ENCODE measurements at places on chromosomes 4 and X.

- DNase-seq = no peak
Observed at GRCh38 chrX:16114611-16115010, 8.8 kb upstream of the GRPR start.

DNA sequence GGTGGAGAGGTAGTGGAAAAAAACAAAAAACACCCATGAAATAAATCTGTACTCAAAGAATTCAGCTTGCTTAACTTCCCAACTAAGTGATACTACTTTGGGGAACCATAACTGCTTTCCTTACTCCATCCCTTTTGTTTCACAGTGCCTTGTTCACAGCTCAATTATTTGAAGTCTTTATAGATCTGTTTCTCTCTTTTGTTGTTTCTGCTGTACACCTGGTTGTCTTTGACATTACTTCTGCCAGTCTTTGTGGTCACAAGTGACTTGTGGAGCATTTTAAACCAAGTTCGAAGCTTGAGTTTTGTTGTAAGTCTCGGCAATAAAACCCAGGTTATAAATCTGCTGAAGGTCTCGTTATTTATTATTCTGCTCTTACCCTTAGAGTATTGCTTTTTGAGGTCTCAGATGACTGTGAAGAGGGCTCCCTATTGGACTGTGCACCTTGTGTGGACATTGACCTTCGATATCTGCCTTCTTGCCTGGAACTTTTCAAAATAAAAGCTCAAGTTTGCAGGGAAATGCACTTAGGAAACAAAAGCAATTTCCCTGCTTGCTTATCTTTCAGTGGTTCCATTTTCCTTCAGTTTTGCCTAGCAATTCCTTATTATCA lies 59.8 kb downstream of the ANK2 start:
- DNase-seq = no peak

- DNase-seq = no peak
Observed at GRCh38 chr4:6408263-6408662, 64.2 kb downstream of the PPP2R2C start.

DNA sequence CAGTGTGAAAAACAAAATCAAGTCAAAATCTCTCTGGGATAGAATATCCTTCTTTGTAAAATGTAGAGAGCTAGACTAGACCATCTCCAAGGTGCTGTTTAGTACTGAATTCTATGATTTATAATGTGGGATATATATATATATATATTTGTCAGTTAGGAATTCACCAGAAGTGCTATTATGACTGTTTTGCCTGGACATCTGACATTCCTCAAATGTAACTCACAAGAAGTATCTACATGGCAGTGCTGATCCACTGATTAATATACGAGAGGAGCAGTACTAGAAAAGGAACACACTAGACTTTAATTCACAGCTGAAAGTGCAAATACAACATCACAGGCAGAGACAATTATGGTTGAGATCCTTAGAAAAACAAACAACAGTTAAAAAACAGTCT lies 208.9 kb downstream of the GBA3 start:
- no peak for DNase-seq

GRCh38 chr4:153344131-153345011 lies at the start of gene MND1:
TSS of gene MND1 (plus strand) at chr4:153344688. CDS start at chr4:153344738, 50 bp downstream.
- peak; percentile 84 for DNase-seq

- no peak for DNase-seq
Observed at GRCh38 chrX:130836447-130836846, 66.6 kb downstream of the ENOX2 start.

- DNase-seq = no peak
Observed at GRCh38 chr4:124386163-124386562, 326.4 kb downstream of the ANKRD50 start.

GRCh38 chrX:102832661-102833060 lies 104.4 kb upstream of the RAB40AL start:
- no peak for DNase-seq

DNA sequence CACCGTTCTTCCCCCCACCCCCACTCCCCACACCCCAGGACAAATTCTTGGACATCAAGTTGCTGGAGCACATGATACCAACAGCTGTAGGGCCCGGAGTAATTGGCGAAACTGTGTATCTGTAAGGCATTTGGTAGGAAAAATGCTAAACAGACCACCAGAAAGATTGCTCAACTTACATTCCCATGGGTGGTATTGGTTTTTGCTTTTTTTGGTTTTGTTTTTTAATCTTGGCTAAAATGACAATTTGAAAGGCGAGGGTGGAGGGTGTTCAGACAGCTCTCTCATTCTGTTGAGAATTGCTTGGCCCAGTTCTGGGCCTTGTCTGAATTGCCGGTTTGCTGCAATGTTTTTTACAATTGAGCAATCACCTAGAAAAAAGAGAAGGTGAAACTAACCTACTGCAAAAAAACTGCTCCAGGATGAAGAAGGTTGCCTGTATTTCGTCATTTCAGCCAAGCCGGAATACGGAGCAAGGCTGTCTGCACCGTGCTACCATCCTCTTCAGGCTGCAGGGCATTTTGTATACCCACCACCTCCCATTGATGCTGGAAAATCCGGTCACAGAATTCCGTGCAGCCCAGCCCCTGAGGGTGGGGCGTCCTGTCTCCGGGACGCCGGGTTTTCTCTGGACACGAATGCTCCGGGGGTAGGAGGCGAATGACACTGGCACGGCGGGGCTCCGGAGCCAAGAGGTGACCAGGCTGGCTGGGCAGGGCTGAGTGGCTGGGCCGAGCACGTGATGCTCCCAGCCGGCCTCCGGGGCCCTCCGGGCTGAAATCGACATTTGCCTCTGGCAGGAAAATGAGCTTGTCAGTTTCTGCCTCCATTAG lies at the start of gene CLCN4:
Gene CLCN4, plus strand, starts transcription at position 777 of the 833 bp plus-strand sequence. CDS start 28,058 bp downstream, outside the sequence.
- peak; percentile 67 for DNase-seq
